CD4-positive, alpha-beta T cell treated with Interleukin-17A for 4 hours (primary cell): ENCODE measurements at places on chromosomes 12 and 14.
A peak's percentile ranks its signal among the peaks of the same experiment; 100 is the strongest.

DNA sequence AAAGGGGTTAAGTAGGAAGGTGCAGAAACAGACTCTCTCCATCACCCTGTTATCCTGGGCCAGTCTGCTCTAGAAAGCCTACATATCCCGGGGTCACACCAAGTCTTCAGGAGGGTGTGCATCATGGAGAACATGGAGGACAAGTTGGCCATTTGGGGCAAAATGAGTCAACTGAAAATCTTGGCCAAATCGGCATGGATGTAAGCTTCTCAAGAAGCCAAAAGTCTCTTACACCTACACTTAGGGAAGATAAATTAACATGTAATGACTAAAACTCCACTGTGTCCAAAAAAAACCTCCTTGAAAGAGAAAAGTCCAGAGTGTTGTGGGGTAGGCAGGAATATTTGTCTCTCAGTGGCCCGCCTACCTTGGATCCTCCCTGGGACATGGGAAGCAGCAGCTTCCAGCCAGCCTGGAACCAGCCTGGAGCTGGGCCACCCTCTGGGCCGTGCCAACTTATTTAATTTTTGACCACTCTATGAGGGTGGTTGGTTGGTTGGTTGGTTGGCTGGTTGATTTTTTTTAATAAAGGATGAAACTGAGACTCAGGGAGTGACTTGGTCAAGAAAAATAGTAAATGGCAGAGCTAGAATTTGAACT lies 17.9 kb upstream of the TC2N start:
- DNase-seq, result no peak

DNA sequence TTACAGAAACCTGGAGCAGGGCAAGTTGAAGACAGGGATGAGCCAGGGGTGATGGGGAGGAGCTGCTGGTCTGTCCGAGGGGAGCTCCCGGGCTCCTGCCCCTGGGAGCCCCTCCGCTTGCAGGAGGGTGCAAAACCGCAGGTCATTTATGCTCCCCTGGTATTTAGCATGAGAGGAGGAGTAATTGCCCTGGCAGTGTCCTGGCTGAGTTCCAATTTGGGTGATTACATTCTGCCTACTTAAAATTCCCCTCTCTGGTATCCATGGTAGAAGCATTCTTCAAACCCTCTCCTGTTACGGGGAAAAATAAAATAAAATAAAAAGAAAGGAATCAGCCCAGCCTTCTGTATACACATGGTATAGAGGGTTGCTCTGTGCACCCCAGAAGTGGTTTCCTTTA lies 61.7 kb upstream of the VRK1 start:
- DNase-seq, result no peak

- no peak for DNase-seq
These were observed 477.1 kb downstream of the FSCB start for GRCh38 chr14:44029933-44030332.

DNA sequence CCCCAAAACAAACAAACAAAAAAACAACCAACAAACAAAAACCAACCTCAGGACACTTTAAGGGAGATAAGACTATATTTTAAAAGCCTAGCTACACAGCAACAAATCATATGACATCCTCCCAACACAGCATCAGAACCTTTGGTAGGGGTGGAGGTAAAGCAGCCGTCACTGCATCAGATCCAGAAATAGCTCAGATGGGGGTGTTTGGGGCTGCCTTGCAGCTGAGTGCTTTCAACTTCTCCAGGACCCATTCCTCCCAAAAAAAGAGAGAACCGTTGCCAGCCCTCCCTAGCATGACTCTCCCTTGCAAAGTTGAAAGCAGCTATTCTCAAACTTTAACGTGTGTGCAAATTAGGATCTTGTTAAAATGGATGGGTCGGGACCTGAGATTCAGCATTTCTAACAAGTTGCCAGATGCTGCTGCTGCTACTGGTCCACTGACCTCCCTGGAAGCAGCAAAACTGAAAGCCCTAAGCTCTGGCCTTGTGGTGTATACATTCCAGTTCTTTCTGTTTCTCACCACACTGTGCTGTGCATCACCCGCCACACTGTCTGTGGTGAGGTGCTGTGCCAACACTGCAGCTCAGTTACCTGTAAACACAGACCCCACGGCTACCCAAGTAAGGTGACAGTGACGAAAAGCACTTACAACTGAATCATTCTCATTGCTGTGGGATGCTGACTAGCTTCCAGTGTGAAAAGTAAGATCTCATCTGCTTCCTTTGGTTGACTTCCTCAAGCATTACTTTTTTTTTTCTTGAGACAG lies 54.0 kb downstream of the SLC38A1 start:
- peak; percentile 85 for DNase-seq

DNA sequence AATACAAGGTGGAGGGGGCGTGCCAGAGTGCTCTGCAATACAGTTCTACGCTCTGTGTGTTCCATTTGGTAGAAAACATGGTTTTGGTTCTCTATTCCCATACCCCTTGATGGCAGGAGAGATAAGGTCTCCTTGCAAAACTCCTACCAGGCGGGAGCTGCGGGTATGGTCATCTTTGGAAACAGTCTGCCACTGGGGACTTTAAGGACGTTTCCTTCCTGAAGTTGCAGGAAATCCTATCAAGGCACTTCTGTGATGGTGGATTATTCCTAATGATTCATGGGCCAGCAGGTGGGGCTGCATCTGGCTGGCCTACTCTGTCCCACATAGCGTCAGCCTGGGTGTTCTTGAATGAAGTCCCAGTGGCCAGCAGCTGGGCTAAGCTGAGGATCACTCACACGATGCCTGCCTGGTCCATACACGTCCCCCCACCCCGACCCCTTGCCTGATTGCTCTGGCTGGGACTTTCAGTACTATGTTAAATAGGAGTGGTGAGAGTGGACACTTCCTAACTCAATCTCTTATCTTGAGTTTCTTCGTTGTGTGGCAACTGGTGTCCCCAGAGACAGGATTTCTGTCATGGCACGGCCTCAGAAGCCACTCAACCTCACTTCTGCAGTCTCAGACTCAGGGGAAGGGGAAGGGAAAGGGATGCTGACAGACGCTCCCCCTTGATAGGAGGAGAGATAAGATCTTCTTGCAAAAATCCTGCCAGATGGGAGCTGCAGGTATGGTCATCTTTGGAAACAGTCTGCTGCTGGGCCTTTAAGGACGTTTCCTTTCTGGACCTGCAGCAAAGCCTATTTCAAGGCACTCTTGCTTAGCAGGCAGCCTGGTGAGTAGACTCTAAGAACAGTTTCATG lies 61.0 kb upstream of the FKBP4 start:
- no peak for DNase-seq

- DNase-seq, result peak; percentile 6
These were observed 89.2 kb downstream of the PDZRN4 start for GRCh38 chr12:41277100-41277945.

DNA sequence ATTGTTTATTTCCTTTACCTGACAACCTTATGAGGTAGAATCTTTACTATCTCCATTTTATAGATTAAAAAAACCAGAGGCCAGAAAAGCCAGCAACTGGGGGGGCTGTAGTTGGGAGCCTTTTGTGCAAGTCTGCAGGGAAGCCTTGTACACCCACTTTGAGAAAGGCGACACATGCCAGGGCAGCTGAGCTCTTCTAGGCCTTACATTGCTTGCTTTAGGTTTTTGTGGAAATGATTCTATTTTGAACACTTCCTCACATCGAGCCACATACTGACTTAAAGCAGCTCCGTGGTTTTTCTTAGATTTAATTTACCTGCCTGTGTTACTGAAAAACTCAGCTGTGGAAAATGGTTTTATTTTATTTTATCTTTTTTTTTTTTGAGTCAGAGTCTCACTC lies 34.6 kb downstream of the EP400 start:
- DNase-seq, result no peak

DNA sequence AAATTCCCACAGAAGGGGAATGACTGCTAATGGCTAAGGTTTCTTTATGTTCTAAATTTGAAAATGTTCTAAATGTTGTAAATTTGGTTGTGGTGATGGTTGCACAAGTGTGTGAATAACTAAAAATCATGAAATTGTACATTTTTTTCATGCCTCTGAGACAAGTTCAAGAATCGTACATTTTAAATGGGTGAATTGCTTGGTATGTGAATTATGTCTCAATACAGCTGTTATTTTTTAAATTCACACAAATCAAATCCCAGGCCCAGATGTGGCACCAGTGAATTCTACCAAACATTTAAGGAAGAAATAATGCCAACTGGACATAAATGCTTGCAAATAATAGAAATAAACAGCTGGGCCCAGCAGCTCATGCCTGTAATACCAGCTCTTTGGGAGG lies 28.6 kb upstream of the RND1 start:
- DNase-seq, result no peak

GRCh38 chr12:124610021-124610612 lies 42.7 kb upstream of the NCOR2 start:
- DNase-seq, result peak; percentile 18
